Kidney tubule cell (primary cell): ENCODE measurements at places on chromosomes 12 and 14.

DNA sequence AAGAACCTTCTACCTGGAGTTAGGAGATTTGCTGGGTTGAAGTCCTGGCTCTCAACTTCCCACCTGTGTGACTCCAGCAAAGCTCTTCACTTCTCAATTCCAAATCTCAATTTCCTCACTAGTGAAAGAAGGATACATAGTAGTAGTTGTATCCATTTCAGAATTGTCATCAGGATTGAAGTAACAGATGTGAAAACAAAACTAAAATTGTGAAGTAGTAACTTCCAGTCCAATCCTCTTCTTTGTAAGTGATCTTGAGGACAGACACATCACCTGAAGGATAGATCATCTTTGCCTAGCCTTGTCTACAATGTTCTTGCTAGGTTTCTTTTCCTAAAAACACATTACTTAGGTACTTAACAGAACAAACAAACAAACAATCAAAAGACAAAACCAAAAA is 1.2 kb upstream of the LRRK2 start:
- no peak for DNase-seq

GRCh38 chr12:97335115-97335514 is 127.5 kb upstream of the RMST start:
- DNase-seq = no peak

DNA sequence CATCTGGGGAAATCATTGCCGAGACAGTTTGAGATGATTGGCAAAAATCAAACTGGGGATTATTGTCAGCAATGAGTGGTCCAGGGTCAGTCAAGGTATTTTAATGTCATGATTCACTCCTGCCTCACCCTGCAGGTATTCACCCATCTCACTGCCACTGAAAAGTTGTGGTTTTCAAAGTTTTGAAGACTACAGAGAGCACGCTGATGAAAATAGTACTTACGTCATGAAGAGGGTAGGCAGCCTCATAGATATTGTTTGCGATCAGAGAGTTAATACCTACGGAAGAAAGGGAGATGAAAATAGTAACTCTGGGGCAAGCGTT is 138.0 kb downstream of the ANO2 start:
- peak; percentile 93 for DNase-seq

DNA sequence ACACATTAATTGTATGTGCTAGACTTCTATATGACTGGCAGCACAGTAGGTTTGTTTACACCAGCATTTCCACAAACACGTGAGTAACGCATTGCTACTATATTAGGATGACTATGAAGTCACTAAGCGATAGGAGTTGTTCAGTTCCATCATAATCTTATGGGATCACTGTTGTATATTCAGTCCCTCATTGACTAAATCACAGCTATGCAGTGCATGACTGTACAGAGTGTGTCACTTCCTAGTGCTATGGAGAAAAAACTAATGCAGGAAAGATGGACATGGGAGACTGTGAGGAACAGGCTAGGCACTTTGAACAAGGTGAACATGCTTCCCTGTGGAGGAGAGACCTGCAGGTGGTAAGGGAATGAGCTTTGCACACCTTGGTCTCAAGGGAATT is 259.8 kb downstream of the NUAK1 start:
- DNase-seq = peak; percentile 17

- DNase-seq = peak; percentile 26
Measured at GRCh38 chr12:116538682-116539305, 20.4 kb upstream of the MAP1LC3B2 start.

- DNase-seq = no peak
Measured at GRCh38 chr14:105891221-105891602, 364.8 kb downstream of the TMEM121 start.
